ENCODE measurements at places on chromosomes 11 and 22. TPM values are rescaled to one million over a fixed set of nuclear protein-coding genes. Genes with fewer than 3 reads are reported as not detected.

NXPE1 gene
- total RNA-seq: not detected

DGCR6 gene
- 3.1 TPM for total RNA-seq

DEFB131B gene
- total RNA-seq: not detected

NOX4 gene
- not detected for total RNA-seq

HEPHL1 gene
- total RNA-seq: not detected

OR51E2 gene
- not detected for total RNA-seq

ATF4 gene
- 372 TPM for total RNA-seq

STK33 gene
- total RNA-seq: 1.7 TPM

SYCE3 gene
- total RNA-seq: not detected

MOV10L1 gene
- not detected for total RNA-seq

ASCL2 gene
- not detected for total RNA-seq

OTOG gene
- total RNA-seq: 0.32 TPM

KRTAP5-2 gene
- total RNA-seq: not detected

CCDC116 gene
- not detected for total RNA-seq

NRGN gene
- 5.8 TPM for total RNA-seq

C11orf52 gene
- 6.2 TPM for total RNA-seq

INCENP gene
- 94.3 TPM for total RNA-seq

SLC22A9 gene
- not detected for total RNA-seq

OR8G1 gene
- total RNA-seq: not detected

INTS4 gene
- 43.9 TPM for total RNA-seq

IGLL5 gene
- total RNA-seq: not detected

MYBPC3 gene
- total RNA-seq: not detected

MS4A6E gene
- total RNA-seq: not detected

OR5P2 gene
- not detected for total RNA-seq

ST14 gene
- total RNA-seq: 174 TPM

FAM181B gene
- 0.09 TPM for total RNA-seq

PTPMT1 gene
- total RNA-seq: 49.7 TPM

ALDH3B1 gene
- total RNA-seq: 41.6 TPM

PGA4 gene
- total RNA-seq: not detected

PANX3 gene
- not detected for total RNA-seq

PNPLA5 gene
- total RNA-seq: not detected

OR51B2 gene
- not detected for total RNA-seq

USP2 gene
- total RNA-seq: 1.1 TPM

POLA2 gene
- total RNA-seq: 40.4 TPM

DGAT2 gene
- 3.9 TPM for total RNA-seq

C11orf97 gene
- total RNA-seq: not detected

OR5A1 gene
- not detected for total RNA-seq

RIMBP3B gene
- total RNA-seq: 0.17 TPM

CCDC89 gene
- total RNA-seq: 0.26 TPM

RIC3 gene
- total RNA-seq: 0.12 TPM

MB gene
- total RNA-seq: 0.37 TPM

XKR3 gene
- total RNA-seq: not detected

DRICH1 gene
- 1.1 TPM for total RNA-seq

C11orf21 gene
- not detected for total RNA-seq

TCN1 gene
- total RNA-seq: 335 TPM
